ENCODE measurements at places on chromosomes 1 and 21. TPM values are rescaled to one million over a fixed set of nuclear protein-coding genes. Genes with fewer than 3 reads are reported as not detected.

Gene PRR9
- not detected for total RNA-seq

Gene DCST1
- not detected for total RNA-seq

- peak; percentile 73 for DNase-seq
- H3K27ac ChIP-seq, result peak overlapping the region; percentile 93
- peak overlapping the region; percentile 97 for H3K4me3 ChIP-seq
- peaks cover 11% of the 10 kb centered on the region for H3K36me3 ChIP-seq
- no peaks in the 10 kb centered on the region for H3K27me3 ChIP-seq
- H3K4me1 ChIP-seq, result peaks cover 81% of the 10 kb centered on the region
Measured at GRCh38 chr21:44871576-44872269, 1.8 kb downstream of the PTTG1IP start.

DNA sequence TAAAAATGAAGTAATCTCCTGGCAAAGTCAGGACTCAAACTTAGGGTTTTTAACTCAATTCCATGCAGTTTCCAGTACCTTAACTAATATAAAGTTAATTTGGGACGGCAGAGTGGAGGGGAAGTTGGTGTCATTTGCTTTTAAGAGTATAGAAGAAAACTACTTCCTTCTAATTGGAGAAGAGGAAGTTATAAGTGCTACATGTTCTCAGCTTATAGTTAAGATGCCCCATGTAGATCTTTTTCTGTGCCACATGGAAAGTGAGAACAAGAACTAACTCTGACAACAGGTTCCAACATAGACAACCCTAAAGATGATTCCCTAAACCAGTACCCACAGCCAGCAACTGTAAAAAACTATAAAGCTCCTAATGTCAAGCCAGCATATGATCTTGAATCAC, 11.5 kb downstream of the RRAGC start:
- no peaks in the 10 kb centered on the region for H3K27me3 ChIP-seq
- no peak overlapping the region for H3K4me3 ChIP-seq
- no peak for DNase-seq
- peak overlapping the region; percentile 21 for H3K27ac ChIP-seq
- H3K4me1 ChIP-seq, result peaks cover 5% of the 10 kb centered on the region
- peaks cover 50% of the 10 kb centered on the region for H3K36me3 ChIP-seq

DNA sequence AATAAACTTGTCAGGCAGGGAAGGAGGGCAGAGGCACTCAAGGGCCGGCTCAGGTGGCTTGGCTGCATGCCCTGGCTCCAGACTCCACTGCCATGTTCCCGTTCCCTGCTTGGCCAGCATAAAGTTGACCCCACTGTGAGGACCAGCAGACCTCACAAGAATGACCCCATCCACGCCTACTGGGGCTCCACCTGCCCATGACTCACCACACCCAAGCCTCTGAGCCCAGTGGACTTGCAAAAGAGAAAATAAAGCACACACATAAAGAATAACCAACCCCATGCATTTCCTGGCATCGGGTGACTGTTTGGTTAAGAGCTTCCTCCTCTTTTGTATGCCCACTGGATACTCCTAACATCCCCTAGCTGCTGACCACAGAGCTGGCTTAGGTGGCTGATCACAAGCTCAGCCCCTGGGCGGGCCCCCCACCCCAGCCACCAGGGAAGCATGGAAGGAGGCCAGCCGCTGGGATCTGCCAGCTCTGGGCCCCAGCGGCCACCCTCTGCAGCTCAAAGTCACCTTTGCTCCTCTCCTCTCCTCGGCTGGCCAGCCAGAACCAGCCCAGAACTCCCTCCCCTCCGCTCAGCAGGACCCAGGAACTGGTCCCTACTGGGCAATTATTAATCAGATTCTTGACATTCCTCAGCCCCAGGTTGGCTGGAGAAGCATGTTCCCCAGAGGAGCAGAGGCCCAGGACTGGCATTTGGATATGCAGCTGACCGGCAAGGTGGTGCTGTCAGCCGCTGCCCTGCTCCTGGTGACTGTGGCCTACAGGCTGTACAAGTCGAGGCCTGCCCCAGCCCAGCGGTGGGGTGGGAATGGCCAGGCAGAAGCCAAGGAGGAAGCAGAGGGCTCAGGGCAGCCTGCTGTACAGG, at the start of gene KLHDC7A:
Gene KLHDC7A (plus strand): TSS at position 616 of the 875 bp plus-strand sequence. CDS start 52 bp downstream, at position 668.
- peak within 1 kb of the TSS; percentile 74 for H3K27ac ChIP-seq
- no peak within 1 kb of the TSS for H3K4me3 ChIP-seq
- H3K4me1 ChIP-seq, result peaks cover 23% of the 10 kb centered on the region
- peak; percentile 87 for DNase-seq
- H3K36me3 ChIP-seq, result no peaks in the 10 kb centered on the region

Measured in upper lobe of left lung (tissue), 6 donors.